MG63 (cell line): ENCODE measurements at places on chromosomes 7 and 10. TPM values are rescaled to one million over a fixed set of nuclear protein-coding genes. Genes with fewer than 3 reads are reported as not detected.

- DNase-seq, result no peak
Observed at GRCh38 chr10:61175316-61175715, 231.3 kb upstream of the RHOBTB1 start.

- DNase-seq, result no peak
Observed at GRCh38 chr7:157873181-157873580, 536.4 kb downstream of the DNAJB6 start.

- DNase-seq, result no peak
Observed at GRCh38 chr10:130430852-130431704, 294.9 kb downstream of the GLRX3 start.

DNA sequence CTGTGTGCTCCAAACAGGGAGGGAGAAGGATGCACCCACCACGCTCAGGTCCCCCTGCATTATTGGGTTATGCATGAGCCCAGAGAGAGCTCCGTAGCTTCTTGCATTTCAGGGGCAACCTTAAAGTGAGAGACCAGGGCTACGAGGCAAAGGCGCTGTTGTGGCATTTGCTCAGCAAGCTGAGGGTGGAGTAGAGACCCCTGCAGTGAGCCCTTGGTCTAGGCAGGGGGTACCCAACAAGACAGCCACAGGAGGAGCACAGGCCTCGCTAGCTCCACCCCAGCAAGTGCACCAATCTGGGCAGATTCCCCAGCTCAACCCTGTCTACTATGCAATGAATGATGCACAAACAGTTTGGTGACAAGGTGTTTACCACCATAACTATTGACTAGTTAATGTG lies 198.4 kb downstream of the CALN1 start:
- no peak for DNase-seq

GRCh38 chr7:35252612-35253459 lies 1.1 kb downstream of the TBX20 start:
- DNase-seq, result no peak

Gene ERVW-1
- not detected in 2 replicates for total RNA-seq

DNA sequence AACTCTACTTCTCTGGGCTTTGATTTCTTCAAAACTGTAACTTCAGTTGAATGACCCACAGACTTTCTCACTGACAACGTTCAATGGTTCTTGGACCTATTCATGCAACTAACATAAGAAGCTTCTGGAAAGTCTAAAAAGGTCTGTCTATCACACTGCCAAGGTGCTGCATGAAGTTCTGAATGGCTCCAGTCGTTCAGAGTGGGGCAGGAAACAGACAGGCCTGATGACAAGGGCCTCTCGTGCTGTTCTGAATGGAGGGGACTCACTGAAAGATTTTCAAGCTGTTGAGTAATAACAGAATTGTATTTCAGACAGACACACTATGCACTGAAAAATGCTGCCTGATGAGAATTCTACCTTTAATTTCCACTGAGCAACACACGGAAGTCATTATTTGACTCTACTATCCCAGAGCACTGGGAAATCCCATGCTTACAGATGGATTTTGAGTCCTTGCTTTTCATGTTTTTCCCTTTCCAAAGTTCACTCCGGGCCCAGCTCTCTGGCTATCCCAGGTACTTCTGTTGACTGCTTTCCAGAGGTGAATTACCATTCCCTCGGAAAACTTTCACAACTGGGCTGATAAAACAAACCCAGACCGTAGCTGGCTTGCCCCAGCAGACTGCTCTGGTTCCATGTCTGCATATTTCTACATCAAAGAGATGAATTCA lies 204.9 kb upstream of the FRMD4A start:
- DNase-seq, result no peak
